GM20000 (cell line): ENCODE measurements at places on chromosomes 5 and 9.

GRCh38 chr9:96021551-96022444 lies 146.3 kb downstream of the ERCC6L2 start:
- peak; percentile 53 for DNase-seq

GRCh38 chr9:38141746-38142591 lies 72.9 kb upstream of the SHB start:
- no peak for DNase-seq

- no peak for DNase-seq
Observed at GRCh38 chr5:157217289-157218024, 36.8 kb downstream of the ITK start.

- no peak for DNase-seq
Observed at GRCh38 chr9:23441275-23441674, 384.8 kb downstream of the ELAVL2 start.
